CD4-positive, alpha-beta T cell treated with Interleukin-6 at 100 ng/mL for 8 hours (primary cell): ENCODE measurements at places on chromosomes 1 and 21.

DNA sequence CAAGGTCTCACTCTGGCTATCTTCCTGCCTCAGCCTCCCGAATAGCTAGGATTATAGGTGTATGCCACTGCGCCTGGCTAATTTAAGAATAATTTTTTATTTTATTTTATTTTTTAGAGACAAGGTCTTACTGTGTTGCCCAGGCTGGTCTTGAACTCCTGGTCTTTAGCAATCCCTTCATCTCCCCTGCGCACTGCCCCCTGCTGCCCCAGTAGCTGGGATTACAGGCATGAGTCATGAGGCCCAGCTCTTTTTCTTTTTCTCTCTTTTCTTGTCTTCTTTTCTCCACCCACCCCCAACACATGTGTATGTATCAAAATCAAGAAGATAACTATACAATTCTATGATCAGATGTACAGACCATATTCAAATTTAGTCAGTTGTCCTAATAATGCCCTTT is 87.2 kb downstream of the PEX14 start:
- no peak for DNase-seq

GRCh38 chr1:3531928-3532327 is 77.5 kb downstream of the ARHGEF16 start:
- DNase-seq = no peak

GRCh38 chr21:39153842-39154241 is 29.4 kb downstream of the PSMG1 start:
- no peak for DNase-seq

DNA sequence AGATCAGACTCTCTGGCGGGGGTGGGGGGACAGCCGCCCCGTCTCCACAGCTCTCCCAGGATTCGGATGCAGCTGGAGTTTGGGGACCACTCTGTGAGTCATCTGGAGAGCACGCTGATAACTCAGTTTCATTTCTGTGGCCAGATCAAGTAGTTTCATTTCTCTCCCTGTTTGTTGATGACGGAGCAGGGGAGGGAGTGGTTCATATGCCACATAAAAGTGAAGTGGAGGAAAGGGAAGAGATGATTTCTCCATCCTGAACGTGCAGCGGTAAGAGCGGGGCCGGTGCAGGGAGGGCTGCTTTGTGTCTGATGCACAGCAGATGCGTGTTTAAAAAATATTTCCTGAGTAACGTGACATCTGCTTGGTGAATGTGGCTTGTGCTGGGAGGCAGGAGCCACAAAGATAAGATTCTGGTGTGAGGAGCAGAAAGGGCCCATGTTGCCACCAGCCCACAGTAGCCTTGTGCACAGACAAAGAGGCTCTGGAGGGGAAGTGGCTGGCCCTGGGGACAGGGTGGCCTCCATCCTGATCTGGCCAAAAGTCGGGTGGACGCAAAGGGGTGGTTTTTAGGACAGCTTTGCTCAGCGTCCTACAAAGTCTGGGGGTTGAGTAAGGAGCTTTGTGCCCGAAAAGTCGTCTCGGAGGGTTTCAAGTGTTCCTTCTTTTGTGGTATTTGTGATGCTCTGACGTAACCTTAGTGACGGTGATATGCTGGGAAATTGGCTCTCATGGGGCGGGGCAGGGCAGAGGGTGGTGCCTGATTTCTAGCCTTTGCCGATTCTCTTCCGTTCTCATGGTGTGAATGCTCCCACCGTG is at the start of gene MX2:
TSS of gene MX2 (plus strand) at position 242 of the 819 bp plus-strand sequence. CDS start 14,880 bp downstream, outside the sequence.
- peak; percentile 89 for DNase-seq

DNA sequence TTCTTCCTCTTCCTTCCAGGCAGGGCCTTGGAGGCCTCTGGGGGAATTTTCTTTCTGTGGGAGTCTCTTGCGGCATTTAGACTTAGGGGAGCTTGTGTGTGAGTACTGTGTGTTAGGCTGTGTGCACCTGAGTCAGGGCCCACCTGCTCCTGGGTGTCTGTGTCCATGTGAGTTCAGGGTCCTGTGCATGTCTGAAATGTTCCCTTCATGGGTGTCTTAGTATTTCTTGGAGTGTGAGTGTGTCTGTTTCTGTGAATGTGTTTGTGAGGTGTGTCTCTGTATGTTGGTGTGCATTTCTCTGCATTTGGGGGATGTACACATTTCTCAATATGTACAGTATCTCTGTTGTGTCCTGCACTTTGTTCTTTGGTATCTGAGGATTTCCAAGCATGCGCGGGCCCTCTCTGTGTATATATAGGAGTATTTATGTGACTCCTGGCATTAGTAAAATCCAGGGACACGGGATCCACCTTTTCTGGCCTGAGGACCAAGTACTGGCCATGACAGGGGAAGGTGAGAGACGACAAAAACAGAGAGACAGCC is 2.4 kb downstream of the TFAP2E start:
- no peak for DNase-seq

DNA sequence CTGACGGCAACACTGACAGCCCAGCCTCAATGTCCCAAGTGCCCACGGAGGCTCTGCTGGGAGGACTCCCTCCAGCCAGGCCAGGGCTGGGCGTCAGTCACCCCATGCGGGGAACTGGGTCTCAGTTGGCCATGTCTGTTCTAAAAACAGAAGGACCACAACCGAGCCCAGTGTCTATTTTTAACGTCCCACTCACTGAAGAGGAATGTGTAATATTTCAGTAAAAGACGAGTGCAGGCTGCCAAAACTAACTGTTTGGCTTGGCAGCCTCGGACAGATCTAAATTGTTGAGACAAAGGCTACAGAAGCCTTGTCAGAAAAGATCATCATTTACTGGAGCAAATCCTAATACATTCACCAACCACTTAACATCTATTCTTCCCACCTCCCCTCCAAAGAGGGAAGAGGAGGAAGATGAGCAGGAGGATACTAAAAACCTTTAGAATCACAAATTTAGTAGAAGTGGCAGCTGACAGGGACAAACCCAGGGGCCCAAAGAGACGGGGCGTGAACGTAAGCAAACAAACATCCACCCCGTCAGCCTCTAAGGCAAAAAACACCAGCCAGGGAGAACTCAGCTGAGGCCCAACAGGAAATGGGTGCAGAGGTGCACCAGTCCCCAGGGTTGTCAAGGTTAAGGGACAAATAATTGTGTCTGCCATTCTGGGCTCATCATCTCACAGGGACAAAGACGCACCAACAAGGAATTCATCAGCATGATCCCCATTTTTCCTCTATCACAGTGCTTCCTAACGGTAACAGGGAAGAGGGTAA is 18.7 kb downstream of the C1orf198 start:
- DNase-seq = no peak

GRCh38 chr1:16981269-16981849 is 939 bp upstream of the MFAP2 start:
- no peak for DNase-seq

- DNase-seq = no peak
Measured at GRCh38 chr1:44636083-44636687, 38.1 kb downstream of the TMEM53 start.

- DNase-seq = no peak
Measured at GRCh38 chr1:45510972-45511527, 10.6 kb downstream of the PRDX1 start.

- DNase-seq = no peak
Measured at GRCh38 chr1:61013946-61014667, 68.3 kb upstream of the NFIA start.

DNA sequence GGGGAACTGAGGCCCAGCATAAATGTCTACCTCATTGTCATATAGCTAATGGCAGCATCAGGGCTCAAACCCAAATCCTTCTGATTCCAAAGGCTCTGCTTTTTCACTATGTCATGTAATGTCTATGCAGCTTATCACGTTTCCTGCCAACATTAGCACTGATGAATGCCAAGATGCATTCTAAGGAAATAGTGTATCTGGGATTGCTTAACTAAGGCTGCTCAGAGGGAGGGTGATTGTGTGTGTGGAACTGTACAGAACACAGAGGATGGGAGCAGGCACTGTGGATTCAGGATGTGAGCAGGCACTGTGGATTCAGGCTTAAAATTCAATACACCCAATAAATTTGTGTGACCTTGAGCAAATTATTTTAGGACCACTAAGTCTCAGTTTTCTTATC is 456.4 kb upstream of the DEPDC1 start:
- no peak for DNase-seq

DNA sequence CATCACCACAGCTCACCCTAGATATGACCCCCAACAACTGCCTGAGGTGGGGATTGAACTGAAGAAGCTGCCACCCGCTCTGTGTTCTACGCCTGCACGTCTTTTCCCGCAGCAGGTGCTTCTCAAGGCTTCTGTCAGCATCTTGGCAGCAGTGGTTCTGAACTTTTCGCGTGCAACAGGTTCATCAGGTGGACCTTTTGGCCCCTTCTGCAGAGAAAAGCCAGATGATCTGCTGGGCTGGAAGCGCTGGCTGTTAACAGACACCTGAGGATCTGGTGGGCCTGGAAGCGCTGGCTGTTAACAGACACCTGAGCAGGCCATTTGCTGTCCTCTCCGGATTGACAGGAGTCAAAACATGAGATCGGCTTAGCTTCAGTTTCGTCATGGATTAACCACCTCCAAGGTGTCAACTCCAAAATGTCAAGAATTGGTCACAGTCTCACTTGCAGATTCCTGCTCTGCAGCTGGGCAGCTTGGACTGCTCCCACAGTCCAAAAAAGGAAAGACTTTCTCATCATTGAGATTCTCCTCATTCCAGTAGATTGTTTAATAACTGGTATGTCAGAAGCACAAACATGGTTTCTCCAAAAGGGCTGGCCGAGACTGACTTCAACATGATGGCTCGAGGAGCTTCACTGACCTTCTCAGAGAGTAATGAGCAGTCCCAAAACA is 4.7 kb downstream of the C1orf174 start:
- no peak for DNase-seq
